ENCODE measurements at places on chromosomes 2 and 18.
A peak's percentile ranks its signal among the peaks of the same experiment; 100 is the strongest.

DNA sequence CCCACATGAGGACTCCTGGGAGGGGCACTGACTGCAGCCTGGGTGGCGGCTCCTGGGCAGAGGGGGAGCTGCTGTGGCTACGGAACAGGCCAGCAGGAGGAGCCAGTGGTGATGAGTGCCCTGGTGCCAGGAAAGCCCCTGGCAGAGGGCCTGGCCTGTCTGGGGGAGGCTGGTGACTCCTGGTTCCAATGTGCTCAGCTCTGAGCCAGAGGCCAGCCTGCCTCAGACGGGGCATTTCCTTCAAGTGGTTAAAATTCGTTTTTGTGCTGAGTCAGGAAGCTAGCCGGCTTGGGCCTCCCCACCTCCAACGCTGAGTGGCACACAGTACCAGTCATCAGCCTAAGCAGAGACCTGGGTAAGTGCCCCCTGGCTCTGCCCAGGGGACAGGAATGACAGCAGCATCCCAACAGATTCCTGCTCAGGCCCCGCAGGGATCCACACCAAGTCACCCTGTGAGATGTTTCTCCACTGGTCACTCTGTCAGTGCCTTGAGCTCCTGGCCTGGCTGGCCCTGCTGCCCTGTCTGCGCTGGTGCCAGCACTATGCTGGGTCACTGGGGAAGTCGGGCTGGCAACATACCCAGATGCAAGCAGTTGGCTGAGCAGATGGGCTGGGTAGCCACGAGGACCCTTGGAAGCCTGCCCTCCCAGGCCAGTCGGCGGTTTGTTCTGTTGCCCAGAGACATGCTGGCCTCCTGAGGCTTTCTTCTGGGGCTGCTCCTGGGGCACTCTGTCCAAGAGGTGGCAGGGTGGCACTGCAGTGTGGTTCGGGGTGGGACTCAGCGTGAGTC lies 7.1 kb upstream of the KLF11 start:
- no peak for DNase-seq

DNA sequence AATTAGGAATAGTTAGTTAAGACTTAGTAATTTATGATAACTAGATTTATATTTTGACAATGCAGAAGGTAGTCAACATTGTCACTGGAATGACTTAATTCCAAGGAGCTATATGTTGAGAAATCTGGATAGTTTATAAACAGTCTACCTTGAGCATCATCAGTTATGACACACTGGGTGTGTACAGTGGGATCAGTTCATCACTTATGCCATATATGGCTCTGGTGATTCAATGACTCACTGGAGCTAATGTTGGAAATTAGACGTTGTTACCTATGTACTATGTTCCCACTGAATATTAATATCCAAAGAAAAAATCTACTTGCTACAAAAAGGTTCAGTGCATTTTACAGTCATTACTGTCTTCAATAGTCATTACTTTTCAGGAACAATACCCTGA lies 34.0 kb upstream of the ITPRID2 start:
- DNase-seq = no peak

- no peak for DNase-seq
Observed at GRCh38 chr2:795531-796041, 118.4 kb upstream of the TMEM18 start.

DNA sequence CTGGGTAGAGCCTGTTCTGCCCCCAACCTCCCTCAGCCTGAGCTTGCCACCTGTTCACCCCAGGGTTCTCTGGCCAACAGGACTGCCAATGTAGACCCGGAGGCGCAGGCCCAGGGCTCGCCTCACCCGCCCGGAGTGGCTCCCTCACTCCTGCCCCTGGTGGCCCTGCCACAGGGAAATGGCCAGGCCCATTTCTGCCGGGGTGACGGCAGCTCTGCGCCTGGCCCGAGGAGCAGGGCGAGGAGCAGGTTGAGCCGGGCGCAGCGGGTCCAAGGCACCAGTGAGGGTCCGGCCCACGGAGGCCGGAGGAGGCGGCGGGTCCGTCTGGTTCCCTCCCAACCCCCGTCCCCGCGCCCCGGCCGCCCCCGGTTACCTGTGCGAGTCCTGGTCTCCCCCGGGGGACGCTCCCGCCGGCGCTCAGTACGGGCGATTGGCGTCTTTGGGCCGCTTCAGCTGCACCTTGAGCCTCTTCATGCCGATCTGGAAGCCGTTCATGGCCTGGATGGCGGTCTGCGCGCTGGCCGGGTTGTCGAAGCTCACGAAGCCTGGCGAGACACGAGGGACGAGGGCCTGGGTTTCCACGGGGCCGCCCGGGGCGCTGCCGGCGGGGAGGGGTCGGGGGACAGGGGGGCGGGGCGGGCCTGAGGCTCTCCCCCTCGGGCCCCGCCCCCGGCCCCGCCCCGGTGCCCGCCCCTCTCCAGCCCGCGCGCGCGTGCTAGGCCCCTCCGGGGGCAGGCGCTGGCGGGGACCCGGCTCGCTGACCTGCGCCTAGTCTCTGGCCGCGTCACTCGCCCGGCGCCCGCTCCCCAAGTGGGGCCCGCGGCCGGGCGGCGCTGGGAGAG lies 312.0 kb downstream of the CELF4 start:
- no peak for DNase-seq

GRCh38 chr2:74746480-74746879 lies 87.4 kb upstream of the HK2 start:
- DNase-seq = no peak

GRCh38 chr2:34229998-34230397 lies 630.9 kb upstream of the FAM98A start:
- no peak for DNase-seq

GRCh38 chr2:85537600-85538506 lies 1.1 kb upstream of the MAT2A start:
- DNase-seq = no peak

GRCh38 chr2:241551998-241552737 lies 6.4 kb upstream of the BOK start:
- no peak for DNase-seq

DNA sequence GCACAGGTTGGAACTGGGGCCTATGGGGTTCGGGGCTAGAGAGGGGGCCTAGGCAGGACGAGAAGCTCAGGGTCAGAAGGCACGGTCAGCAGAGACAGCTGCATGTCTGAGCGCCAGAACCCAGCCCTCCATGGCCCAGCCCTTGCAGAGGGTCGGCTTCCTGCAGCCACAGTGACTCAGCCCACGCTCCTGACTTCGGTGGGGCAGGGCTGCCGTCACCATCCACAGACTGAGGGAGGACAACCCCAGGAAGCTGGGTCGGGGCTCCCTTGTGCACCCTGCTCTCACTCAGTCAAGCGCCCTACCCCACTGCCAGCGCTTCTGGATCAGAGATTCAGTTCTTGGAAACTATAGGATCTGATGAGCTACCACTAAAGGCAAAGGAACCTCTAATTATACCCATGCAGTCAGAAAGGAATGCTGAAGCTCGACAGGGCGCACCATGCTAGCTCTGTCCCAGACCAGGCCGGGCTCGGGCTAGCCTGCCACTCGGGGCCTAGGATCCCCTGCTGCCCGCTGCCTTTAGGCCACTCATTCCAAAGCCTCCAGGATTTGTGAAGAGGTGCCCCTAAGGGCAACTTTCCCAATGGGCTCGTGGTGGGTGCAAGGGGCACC lies 3.0 kb downstream of the ACTR1B start:
- no peak for DNase-seq

DNA sequence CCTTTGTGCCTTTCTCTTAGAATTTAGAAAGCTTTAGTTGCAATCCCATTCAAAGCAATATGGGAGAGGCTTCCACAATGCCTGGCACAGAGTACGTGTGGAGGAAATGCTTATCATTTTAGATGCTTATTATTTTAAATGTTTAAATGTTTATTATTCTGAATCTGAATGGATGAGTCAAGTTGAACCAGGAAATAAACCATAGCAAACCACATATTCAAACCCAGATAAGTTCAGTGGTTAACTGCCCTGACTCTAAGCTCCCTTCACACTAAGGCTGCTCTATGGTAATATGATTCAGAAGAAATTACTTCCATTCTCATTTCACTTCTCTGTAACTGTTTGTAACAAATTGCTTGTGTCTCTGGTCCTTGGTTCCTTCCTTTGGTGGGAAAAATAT lies 5.2 kb upstream of the PPP4R1 start:
- no peak for DNase-seq

DNA sequence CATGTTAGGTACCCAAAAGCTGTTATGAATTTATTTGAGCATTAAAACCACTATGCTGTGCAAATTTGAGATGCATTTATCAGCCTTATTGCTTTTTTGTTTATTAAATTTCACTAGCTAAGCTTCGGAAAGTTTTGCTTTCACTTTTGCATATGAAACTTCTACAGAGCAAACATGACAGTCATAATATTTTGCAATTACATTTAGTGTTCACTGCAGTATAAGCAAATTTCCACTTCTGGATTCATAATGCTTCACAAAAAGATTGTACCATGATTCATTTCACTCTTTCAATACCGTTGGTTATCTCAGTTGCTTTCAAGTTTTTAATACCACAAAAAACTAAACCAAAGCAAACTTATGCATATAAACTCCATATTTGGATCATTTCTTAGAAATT lies 228.7 kb upstream of the SLC8A1 start:
- DNase-seq = no peak

- no peak for DNase-seq
Observed at GRCh38 chr2:156562124-156562523, 125.9 kb downstream of the GPD2 start.

- no peak for DNase-seq
Observed at GRCh38 chr18:10458691-10459090, 4.3 kb downstream of the APCDD1 start.

- no peak for DNase-seq
Observed at GRCh38 chr2:191048073-191048472, 34.1 kb upstream of the STAT1 start.

DNA sequence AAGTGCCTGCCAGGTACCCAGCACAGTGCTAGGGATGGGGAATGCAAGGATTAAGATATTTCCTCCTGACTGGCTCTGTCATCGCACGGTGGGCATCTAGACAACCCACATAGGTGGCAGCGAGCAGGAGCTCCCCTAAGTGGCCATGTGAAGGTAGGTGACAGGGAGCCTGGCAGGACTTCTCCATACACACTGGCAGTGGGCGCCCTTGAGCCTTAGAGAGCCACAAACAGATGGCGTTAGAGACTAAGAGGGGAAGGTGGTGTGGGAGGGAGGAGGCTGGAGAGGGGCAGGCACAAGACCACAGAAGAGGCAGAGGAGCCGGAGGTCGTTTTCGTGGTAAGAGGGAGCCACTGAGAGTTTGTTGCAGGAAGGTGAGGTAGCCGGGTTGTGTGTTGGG lies 15.2 kb downstream of the PRELID3A start:
- no peak for DNase-seq

DNA sequence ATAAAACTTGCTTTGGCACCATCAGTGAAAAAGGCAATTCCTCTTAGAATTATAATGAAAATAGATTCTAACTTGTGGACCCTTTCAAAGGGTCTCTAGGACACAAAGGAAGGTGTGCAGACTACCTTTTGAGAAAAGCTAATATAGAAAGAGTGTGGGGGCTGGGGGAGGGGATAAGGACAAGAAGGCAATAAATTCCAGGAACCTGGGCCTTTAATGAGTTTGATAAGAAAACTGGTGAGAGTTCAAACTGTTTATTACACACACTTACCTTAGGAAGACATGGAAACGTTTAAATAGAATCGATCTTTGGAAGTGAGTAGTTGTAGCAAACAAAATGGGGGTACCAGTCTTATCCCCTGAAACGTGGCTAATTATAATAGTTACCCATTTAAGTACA lies 39.6 kb upstream of the PGAP1 start:
- no peak for DNase-seq

- no peak for DNase-seq
Observed at GRCh38 chr2:69985216-69985615, 23.8 kb upstream of the ASPRV1 start.

DNA sequence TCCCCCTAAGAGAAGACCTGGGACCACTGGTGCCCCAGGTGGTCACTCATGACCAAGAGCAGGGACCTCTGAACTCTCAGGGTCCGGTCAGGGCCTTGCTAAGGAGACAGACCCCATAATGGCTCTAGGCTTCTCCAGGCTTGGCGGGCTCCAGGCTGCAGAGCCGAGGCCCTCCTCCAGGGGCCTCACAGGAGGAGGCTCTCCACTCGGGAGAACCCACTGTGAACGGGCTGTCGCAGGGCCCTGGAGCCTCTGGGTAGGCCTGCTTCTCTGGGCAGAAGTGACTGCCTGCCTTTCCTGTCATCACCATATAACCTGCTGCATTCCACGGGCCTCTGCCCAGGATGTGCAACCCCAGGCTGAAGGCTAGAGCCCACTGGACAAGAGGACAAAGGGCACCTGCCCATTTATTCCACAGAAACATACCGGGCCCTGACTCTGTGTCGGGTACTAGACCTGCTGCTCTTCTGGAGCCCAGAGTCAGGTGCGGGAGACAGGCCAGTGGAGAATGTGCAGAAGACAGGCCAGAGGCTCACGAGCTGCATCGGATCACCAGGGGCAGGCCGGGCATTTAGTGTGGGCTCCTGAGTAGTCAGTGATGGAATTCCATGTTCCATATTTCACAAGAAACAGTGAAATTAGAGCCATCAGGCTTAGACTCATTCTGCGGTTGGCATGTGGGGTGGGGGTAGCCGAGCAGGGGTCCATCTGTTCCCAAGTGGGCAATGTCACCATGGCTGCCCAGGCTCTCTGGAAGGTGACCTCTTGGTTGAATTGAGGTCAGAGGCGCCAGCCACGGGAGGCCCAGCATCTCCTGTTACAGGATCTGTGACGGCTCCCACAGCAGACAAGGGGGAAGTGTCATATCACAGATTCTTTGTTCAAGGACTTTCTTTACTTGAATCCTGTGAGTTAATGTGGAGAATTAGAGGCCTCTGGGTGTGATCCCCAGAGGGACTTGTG lies 220.8 kb downstream of the SH3RF3 start:
- no peak for DNase-seq

DNA sequence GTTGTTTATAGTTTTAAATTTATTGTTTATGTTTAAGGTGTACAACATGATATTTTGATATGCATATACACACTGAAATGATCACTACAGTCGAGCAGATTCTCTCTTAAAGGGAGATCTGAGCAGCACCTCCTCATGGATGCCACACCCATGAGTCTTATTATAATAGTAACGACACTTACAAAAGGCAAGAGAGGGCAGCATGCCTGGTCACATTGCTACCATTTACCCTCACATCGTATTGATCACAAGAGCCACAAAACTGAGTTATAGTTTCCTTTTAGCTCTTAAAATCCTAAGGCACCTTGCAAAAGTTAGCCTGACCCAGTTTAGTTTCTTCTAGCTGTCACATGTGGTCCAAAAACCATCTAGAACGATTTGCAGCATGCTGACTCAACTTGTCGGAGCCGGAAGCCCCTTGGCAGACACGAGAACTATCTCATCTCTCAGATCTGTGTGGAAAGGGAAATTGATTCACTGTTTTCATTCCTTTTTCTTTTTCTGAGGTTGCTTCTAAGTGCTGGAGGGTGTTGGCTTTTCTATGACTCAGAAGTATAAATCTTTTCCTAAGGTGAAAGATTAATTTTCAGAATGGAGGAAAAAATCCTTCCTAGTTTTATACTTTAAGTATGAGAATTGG lies 85.3 kb downstream of the CDC42EP3 start:
- DNase-seq = peak; percentile 61

- DNase-seq = no peak
Observed at GRCh38 chr2:196586511-196586991, 53.0 kb upstream of the CCDC150 start.

GRCh38 chr18:69658103-69658502 lies 257.4 kb downstream of the DOK6 start:
- DNase-seq = no peak

Measured in stimulated activated CD4-positive, alpha-beta T cell treated with anti-CD3 and anti-CD28 coated beads, Interleukin-1b, Interleukin-23, amount 100 ng/mL, for 4 hours (primary cell).